ENCODE measurements at places on chromosomes 11 and 22.
A peak's percentile ranks its signal among the peaks of the same experiment; 100 is the strongest.

GRCh38 chr22:43897751-43898261, 6.0 kb upstream of the PNPLA5 start:
- no peak for DNase-seq

- DNase-seq = no peak
Observed at GRCh38 chr11:60482361-60482760, 10.2 kb upstream of the MS4A12 start.

GRCh38 chr11:116331381-116331780, 441.4 kb downstream of the BUD13 start:
- DNase-seq = no peak

GRCh38 chr11:72605973-72606747, 68.1 kb downstream of the PDE2A start:
- no peak for DNase-seq

GRCh38 chr22:24969560-24970301, 17.2 kb downstream of the KIAA1671 start:
- DNase-seq = no peak

DNA sequence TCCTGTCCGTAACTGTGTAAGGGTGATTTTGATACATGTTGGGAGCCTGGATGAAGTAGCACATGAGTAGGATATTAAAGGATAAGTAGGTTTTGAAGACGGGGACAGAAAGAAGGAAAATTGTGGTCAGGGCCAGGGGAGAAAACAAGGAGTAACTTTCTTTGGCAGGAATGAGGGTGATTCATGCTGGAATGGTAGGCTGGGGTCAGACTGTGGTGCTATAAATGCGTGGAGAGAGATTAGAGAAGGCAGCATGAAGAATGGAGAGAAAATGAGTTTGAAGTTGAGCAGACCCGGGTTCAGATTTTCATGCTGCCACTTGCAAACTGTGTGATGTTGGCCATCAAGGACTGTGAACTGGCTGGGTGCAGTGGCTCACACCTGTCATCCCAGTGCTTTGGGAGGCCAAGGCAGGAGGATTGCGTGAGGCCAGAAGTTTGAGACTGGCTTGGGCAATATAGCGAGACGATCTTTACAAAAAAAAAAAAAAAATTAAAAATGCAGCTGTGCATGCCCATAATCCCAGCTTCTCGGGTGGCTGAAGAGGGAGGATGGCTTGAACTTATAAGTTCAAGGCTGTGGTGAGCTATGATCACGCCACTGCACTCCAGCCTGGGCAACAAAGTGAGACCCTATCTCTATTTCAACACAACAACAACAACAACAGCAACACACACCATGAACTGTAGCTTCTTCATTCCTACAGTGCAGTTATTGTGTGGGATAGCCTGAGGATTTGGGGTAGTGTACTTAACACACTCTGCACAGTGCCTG, 22.3 kb downstream of the ZBTB16 start:
- DNase-seq = no peak

DNA sequence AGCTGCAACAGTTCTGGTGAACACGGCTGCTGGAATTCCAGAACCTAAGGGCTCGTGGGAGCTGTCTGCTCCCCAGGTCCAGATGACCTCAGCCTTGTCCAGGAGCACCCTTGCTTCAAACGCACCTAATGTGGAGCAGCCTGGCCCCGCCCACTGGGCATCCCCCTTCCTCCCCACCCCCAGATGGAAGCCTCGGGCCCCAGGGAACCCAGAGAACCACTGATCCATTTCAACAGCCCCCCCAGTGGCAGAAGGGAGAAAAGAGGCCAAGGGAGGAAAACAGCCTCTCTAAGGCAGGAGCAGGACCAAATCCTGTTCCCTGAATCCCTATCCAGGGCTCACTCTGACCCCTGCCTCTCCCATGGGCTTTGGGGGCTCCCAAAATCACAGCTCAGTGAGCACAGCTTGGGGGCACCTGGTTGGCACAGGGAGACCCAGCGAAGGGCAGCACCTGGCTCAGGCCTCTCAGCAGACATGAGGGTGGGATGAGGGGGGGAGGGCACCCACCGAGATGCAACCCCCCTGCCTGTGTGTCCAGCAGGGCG, 1.2 kb downstream of the CYTH4 start:
- DNase-seq = no peak

- no peak for DNase-seq
Observed at GRCh38 chr11:19332476-19332875, 91.7 kb upstream of the E2F8 start.

- peak; percentile 69 for DNase-seq
Observed at GRCh38 chr22:25747245-25747944, 5.4 kb downstream of the MYO18B start.

DNA sequence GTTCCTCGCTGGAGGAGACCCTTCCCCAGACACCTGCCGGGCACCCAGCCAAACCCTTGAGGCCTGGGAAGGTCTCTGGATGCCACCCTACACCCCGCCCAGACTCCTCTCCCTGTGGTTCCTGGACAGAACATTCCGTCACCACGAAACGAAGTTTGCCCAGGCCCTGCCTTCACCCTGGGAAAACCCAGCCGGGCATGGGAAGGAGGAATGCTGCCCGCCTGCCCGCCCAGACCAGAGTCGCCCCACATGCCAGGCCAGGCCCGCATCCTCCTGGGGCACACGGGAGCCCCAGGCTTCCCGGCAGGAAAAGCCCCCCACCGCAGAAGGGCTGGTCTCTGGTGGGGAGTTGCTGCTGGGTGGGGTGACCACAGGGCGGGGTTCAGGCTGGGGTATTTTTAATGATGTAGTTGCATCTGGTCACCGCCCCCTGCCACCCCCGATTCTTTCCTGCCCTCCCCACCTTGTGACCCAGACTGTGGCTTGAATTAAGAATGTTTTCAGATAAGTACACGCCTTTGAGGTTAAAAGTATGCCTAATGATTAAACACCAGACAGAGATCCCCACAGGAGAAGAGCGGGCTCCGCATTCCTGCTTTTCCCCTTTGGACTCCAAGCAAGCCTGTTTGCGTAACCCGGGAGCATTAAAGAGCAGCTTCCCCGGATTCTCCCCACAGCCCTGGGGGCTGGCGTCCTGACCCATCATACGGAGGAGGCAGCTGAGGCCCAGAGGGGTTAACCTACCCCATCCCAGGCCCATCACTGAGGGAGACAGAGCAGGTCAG, 44.6 kb upstream of the PPARA start:
- no peak for DNase-seq

DNA sequence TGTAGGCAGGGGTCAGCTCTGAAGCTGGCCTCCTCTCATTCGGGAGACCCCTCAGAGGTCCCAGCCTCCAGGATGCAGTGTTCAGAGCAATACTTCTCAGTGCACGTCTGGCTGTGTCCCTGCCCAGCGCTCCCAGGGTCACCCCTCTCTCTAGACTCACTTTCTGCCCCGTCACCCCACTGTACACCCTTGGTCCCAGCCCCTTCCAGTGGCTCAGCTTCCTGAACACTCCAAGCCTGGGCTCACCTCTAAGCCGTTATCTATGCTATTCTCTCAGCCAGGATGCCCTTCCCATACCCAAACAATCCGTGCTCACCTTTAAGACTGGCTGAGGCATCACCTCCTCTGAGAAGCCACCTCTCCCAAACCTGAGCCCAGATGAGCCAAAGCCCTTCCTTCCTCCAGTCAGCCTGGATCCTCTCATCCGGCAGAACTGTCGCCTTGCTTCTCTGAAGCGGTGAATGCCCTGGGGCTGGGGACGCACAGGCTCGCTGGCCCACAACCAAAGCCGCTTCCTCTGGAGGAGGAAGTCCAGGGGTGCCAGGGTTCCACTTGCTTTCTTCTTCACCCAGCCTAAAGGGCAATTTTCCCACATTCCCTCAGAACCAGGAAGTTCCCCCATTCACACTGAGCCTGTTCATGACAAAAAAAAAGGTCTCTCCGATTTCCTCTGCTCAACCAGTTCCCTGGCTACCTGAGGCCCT, 13.7 kb upstream of the CDKN1C start:
- no peak for DNase-seq

GRCh38 chr11:2002042-2002776, 4.6 kb upstream of the H19 start:
- DNase-seq = no peak

GRCh38 chr11:126969865-126970479, 30.6 kb downstream of the KIRREL3 start:
- DNase-seq = no peak

GRCh38 chr11:18371279-18371678, 23.1 kb upstream of the LDHA start:
- no peak for DNase-seq

DNA sequence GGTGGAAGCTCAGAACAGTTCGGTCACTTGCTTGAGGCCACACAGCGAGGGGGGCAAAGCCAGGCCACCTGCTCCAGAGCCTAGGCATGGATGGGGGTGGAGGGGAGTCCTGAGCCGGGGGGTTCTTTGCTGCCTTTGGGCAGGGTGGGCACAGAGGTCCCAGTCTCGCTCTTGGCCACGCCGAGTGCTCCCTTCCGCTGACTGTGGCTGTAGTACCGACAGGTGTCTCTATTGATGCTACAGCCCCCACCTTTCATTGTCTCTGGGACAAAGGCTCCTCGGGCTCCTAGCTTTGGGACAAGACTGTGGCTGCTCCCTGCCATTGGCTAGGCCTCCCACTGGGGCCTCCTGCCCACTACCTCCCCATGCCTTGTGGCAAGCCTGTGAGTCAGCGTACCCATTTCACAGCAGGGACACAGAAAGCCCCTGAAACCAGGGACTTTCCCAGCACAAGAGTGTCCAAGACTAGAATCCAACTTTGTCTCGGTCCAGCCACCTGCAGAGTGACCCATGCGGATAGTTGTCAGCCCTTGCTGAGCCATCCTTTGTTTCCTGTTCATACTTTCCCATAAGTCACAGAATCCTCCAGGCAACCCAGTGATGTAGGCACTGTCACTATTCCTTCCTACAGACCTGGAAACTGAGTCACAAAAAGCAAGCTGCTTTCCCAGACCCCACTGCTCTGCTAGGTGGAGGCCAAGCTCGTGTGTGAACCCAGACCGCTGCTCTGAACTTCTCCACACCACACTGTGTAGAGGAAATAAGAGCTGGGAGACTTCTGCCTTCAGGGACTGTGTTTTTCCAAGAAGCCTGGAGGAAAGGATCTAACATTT, 17.2 kb downstream of the MYEOV start:
- DNase-seq = no peak

DNA sequence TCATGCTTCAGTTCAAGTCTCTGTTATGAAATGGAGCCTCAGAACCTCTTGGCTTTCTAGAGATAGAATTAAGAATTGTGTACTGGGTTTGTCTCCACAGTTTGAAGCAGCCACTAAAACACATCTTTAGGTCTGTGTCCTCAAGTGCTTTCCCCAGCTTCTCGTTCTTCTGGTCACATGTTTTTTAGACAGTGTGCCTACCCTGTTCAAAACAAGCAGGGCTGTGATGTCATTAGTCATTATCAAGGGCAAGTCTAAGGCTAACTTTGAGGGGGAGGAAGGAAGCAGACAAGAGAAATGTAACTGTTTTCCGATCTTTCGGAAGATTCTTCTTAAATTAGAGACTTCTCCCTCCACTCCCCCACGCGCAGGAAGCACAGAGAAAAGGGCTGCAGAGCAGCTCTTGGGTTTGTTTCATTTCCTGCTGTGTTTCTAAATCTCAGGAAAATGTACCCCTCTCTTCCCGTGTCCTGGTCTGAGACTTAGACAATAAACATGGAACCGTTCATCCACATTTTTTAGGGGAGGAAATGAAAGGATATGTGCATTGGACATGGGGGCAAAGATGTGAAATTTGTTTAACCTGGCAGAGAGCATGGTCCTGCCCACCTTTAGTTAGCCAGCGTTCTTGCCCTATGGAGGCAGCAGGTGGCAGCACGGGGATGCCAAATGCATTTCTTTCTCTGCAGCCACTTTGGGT, 3.1 kb downstream of the AKIP1 start:
- DNase-seq = no peak

- DNase-seq = no peak
Observed at GRCh38 chr11:15580056-15580774, 465.5 kb downstream of the INSC start.

GRCh38 chr22:43887391-43887790, 4.4 kb downstream of the PNPLA5 start:
- DNase-seq = no peak

DNA sequence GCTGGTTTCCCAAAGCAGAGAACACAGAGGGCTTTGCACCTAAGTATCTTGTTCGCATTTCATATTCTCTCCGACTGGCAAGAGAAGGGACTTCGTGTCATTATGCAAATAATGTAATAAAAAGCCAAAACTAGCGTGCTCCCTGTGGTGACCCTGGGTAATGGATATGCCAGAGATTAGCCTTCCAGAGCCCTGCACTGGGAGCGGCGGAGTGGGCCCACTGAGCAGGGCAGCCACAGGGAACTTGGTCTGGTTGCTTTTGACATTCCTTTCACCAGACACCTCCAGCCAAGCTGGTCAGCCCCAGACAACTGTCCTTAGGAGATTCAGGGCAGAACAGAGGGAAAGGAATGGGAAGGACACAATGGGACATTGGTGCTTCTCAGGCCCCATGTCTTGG, 56.1 kb downstream of the FLI1 start:
- no peak for DNase-seq

All from SHP77 (cell line).